Inflammatory macrophage treated with lipopolysaccharide for 1 hour (primary cell): ENCODE measurements at places on chromosomes 3 and 15.

DNA sequence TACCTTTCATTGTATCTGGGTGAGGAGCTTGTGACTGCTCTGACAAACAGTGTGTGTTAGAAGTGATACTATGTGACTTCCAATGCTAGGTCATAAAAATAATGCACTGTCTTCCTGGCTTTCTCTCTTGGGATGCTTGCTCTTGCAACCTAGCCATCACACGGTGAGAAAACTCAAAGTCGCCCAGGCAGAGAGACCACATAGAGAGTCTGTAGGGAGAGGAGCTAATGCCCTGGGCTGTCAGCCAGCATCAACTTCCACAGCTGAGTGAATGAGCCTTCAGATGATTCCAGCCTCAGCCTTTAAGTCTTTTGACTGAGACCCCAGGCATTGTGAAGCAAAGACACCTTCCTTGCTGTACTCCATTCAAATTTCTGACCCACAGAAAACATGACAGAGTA, 220.6 kb upstream of the SGO1 start:
- no peak for DNase-seq

DNA sequence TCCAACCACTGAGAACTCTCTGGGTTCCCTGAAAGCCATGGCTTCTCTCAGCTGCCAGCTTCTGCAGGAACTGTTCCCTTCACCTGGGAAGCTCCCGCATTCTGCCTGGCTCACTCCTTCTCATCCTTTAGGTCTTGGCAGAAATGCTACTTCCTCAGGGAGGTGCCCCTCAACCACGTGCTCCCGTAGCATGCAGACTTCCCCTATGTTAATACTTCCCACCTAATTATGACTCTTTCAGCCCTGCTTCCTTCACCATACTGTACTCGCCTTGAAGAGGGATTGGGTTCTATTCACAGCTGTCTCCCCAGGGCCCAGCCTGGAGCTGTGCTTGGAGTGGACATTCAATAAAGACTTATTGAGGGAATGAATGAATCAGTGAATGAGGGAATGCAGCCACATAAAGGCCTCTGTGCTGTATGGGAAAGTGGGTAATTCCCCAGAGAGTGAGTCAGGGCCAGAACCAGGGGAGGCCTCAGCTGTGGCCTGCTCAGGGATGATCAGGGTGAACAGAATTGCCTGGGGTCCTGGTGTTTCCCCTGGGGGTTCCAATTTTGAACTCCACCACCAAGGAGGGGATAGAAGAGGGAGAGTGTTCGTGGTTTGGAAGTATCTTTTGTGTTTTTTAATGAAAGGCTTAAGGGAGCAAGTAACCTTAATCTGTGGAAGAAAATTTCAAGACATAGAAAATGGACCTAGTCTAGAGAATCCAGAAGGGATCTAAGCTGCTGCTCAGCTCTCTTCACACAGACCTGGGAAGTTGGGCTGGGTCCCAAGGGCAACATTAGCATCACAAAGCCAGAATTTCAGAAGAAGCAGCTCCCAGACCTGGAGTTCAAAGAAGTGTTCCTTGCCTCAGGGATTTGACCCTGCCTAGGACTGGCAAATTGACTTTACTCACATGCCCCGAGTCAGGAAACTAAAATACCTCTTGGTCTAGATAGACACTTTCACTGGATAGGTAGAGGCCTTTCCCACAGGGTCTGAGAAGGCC, 14.6 kb upstream of the FAM107A start:
- peak; percentile 11 for DNase-seq

DNA sequence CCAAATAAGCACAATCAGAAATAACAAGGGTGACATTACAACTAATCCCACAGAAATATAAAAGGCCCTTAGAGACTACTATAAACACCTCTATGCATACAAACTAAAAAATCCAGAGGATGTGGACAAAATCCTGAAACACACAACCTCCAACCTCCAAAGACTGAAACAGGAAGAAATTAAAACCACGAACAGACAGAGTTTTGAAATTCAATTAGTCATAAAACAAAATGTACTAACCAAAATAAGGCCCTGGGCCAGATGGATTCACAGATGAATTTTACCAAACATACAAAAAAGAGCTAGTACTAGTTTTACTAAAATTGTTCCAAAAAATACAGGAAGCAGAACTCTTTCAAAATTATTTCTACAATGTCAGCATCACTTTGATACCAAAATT, 1043.6 kb downstream of the DIPK2A start:
- DNase-seq = peak; percentile 5

GRCh38 chr3:138950006-138950644, 3.1 kb downstream of the FOXL2NB start:
- DNase-seq = peak; percentile 21

DNA sequence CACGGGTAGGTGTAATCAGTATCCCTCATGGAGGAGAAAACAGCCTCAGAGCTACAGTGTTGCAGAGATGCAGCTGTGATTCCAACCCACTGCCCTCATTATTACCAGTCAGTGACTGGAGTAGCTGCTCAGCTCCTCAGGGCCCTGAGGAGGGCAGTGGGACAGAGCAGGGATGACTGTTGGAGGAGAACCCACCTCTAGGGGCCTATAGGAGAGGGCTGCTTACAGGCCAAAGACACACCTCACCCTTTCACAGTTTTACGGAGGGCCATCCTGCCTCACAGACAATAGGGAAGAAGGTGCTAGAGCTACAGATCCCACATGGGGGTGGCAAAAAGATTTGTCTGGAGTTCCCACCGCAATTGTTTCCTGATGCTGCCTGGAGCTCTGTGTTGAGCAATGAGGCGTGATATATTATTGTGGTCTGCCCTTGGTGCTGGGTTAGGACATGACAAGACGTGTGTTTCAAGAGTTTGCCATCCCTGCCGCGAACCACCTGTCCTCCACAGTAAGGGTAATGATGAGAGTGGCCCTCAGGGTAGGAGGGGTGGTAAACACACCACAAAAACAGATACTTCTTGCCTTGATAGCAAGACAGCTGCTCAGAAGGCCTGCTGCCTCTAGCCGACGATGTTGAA, 140.5 kb upstream of the TPM1 start:
- no peak for DNase-seq

GRCh38 chr15:63870487-63871209, 36.9 kb upstream of the HERC1 start:
- no peak for DNase-seq

DNA sequence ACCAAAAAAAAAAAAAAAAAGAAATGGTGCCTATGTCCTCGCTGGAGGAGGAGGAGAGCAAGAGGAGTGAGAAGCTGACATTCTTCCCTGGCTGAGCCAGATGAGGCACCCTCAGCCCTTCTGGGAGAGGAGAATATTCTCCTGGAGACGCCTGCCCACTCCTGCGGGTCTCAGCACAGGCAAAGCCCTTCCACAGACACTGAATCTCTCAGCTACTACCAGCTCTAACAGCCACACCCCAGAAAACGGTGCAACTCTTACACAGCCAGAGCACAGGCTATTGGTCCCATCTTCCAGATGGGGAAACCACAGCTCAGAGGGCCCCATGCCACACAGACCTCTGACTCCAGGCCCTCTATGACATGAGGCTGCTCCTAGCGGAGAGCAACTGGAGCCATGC, 5.7 kb downstream of the RASL12 start:
- no peak for DNase-seq

DNA sequence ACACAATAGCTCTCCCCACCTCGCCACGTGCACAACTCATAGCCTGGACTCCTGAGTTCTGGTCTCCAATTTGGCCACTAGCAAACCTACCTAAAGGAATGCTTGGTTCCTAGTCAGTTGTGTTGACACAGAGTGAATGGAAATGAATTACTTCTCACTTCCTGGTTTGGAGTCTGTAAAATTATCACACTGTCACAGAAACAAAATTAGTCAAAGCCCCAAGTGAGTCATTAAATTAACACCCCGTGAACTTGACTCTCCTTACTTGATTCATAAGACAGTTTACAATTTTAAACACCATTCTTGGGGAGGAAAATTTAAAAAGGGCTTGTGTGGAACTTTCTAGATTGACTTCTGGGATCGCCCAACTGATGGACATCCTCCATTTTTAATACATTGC, 276.2 kb upstream of the CTNNB1 start:
- DNase-seq = peak; percentile 38

DNA sequence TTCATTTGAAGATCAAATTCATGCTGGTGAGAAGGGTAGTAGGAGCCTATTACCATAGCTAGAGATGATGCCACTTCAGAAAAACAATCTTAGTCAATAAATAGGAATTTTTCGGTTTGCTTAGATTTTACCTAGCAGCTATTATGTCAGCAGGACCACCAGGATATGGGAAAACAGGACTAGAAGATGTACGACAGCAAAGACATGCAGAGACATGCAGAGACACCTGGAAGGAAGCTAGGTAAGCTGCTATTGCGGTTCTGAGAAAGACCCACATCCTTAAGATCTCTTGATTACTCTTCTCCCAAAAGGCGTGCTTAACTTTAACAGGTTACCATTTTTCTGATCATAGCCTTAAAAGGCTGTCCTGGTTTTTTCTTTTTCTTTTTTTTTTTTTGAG, 64.8 kb upstream of the THSD4 start:
- no peak for DNase-seq

- DNase-seq = no peak
Measured at GRCh38 chr15:82093774-82094211, 48.0 kb upstream of the MEX3B start.

- peak; percentile 17 for DNase-seq
Measured at GRCh38 chr3:11236588-11237461, 35.4 kb upstream of the ATG7 start.

DNA sequence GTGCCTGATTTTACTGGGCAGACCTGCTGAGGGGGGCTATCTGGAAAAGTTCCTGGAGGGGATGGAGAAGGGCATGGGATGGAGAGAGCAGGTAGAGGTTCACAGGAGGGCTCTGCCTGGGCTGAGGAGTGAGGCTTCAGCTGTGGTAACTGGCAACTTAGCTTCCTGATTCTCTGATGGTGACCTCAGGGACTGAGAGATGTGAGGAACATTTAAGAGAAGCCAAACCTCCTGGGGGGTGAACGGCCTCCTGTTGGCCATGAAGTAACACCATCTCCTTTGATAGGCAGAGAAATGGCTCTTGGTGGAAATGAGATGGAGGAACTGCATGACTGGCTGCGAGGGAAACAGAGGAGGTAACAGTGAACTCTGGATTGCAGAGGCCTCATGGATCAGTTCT, 97.3 kb upstream of the ROPN1 start:
- no peak for DNase-seq

GRCh38 chr15:90619468-90619867, 89.7 kb downstream of the CRTC3 start:
- no peak for DNase-seq
